ENCODE measurements at places on chromosomes 16 and 17. TPM values are rescaled to one million over a fixed set of nuclear protein-coding genes. Genes with fewer than 3 reads are reported as not detected.

MOSMO gene
- 11.6 TPM for polyA plus RNA-seq

KRTAP1-1 gene
- polyA plus RNA-seq: 0.32 TPM

SYNGR3 gene
- 3.3 TPM for polyA plus RNA-seq

ST6GALNAC2 gene
- polyA plus RNA-seq: 0.72 TPM

DNA sequence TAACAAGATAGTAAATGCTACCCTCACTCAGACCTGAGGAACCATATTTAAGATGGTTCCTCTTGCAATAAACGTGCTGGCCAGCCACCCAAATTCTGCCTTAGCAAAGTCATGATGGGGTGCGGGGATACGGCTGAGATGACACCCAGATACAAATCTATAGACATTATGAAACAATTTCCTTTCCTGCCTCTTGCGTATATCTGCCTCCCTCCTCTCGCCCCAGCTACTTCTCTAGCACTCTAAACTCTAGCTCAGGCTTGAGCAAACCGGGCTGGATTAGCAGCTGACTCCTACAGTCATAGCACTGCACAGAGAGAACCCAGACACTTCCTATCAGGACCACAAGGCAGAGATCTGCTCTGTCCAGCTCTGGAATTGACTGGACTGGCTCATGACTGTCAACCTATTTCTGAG, 22.3 kb downstream of the CD300LF start:
- no peak for DNase-seq

DNA sequence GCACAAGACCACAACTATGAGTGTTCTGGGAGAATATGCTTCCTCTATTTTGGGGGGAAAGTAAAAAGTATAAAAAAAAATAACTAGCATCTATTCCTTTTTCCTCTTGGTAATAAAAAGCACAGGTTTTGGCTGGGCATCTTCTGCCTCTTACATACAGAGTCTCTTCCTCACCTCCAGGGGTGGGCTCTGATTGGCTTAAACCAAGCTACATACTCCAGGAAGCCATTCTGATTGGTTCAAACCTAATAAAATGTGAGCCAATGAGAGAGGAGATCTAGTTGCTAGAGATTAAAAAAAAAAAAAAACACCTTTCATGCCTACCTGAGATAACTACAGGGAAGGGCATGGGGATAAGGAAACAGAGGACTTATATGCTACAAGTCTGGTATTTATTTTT, 365.9 kb upstream of the ERCC4 start:
- DNase-seq: no peak

DNA sequence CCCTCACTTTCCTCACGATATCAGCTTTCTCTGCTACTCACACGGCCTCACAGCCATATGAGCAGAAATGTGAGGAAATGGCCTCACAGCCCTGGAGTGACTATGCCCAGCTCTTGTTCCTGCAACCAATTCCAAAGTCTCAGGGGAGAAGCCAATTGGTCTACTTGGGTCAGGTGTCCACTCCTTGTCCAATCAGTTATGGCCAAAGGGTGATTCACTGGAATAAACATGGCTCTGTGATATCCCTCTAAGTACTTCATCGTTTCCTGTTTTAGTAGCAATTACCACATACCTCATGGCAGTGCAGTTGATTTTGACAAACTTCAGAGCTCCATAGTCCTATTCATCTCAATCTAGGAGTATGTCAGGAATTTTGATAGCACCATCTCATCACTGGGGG, 195.4 kb downstream of the KATNIP start:
- no peak for DNase-seq

DNA sequence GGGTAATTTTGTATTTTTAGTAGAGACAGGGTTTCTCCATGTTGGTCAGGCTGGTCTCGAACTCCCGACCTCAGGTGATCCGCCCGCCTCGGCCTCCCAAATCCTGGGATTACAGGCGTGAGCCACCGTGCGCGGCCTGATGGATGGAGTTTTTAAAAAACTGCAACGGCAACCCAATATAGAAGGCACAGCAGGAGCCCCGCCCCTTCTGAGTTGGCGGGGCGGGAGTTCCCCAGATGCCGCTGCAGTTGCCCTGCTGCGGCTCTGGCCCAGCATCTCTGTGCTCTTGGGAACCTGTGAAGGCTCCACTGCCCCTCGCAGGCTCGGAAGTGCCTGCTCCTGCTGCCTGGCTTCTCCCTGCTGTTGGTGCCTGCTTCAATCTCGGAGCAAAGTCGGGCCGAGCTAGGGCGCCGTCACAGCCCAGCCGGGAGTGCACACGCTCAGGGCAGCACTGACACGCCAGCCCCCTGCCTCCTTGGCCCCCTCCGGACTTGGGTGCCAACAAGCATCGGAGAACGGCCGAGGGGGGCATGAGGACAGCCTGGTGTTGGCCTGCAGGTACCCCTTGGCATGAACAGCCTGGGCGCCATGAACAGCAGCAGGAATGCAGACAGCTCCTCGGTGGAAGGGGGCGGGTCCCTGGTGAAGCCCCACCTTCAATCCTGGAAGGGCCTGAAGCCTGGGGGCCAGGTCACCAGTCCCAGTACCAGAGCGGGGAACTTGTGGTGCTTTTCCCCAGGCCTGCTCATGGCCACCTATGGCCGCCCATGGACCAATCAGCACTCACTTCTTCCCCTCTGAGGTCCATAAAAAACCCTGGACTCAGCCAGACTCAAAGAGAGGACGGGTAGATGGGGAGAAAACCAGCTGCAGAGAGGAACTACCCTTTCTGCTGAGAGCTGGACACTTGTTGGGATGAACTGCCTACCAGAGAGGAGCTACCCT, 2.3 kb upstream of the NT5M start:
- no peak for DNase-seq

GRCh38 chr17:82035488-82035887, 2.0 kb downstream of the DCXR start:
- DNase-seq: no peak

DNA sequence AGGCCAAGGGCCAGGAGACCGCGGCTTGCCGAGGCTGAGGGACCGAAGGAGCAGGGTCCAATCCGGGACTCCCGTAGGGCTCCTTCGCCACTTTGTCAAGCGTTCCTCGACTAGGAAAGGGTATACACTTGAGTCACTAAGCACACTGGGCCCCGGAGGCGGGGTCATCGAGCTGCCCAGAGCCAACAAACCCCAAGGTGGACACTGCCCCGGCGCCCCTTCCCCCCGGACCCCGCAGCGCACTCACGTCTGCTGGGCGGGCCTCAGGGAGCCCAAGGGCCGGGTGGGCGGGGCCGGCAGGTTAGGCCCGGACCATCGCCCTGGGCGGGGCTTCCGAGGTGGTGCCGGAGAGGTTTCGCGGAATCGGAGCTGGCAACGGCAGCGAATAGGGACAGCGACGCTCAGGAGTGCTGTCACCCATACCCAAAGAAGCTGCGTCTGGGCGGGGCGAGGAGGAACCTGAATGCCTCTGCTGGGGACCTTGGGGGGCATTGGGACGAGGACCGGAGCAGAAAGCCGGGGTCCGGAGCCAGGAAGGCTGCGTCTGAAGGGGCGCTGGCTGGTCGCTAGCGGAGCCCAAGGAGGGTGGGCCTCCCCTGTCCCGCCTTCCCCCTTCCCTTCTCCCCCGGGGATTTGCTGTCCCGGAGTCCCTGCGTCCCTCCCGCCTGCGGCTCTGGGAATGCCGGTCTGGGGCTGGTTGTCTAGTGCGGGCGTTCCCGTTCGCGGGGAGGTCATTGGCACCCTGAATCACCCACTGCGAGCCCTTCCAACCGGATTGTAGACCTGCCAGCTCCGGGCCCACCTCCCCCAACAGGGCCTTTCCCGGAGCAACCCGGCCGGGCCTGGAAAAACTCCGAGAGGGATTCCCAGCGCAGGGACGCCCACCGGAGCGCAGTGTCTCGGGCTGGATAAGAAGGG, 118.2 kb upstream of the SMURF2 start:
- DNase-seq: no peak

DNA sequence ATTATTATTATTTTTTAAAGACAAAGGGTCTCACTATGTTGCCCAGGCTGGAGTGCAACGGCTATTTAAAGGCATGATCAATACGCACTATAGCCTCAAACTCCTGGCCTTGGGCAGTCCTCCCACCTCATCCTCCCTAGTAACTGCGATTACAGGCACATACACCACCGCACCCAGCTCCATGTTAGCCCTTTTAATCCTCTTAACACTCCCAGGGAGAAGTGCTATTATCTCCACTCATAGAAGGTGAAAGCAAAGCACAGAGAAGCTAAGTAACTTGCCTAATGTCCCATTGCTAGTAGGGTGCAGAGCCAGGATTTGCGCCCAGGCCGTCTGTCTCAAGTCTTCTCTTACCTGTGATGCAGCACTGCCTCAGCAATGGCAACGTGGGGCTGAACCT, 5.0 kb downstream of the HAS3 start:
- no peak for DNase-seq

DNA sequence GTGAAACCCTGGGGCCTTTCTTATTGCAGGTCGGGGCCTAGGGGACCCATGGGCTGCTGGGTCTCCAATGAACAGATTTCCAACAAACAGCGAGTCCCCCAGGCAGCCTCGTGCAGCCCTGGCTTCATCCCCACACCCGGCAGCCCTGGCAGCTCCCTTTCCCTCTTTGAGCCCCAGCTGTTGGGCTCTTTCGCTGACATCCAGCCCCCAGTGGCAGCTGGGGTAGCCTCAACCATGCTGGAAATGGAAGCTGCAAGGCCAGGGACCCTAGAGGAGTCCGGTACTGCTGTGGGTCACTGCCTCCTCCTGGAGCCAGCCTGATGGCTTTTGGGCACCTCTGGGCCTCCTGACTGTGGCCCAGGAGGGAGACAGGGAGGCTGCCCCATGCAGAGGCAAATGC, 5.9 kb downstream of the RPUSD1 start:
- DNase-seq: no peak

DNA sequence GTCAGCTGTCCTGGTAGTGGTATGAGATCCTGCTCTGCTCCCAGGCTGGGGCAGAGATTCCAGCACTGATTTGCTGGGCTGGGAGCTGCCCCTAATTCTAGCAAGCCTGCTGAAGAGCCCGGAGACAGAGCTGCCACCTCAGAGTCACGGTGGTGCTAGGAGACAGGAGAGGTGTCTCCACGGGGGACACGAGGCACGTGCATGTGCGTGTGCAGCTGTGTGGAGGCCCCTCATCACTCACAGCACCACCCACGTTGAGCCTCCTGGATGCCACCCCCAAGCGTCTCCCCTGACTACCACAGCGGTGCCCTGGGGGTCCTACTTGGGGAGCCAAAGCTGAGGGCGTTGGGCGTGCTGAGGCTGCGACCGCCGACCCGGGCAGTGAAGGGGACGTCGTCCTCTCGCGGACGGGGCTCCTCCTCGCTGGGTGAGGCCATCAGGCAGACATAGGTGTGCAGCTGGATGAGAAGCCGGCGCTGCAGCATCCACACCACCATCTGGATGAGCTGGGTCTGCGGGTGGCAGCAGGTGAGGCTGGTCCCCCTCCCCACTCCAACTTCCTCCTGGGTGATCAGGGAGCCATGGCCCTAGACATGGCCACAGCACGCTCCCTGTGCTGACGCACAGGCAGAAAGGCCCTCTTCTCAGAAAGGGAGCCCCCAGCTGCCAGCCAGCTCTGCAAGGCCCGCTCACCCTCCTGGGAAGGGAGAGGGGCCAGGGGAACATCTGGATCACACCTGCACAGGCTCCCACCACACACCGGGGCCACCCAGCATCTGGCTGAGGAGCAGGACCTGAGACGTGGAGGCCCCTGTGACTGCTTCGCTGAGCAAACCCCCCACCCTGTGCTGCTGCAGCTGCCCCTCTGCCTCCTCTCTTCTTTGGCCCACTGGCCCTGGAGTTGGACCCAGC, 11.6 kb downstream of the MPG start:
- no peak for DNase-seq
